Hematopoietic multipotent progenitor cell treated with erythropoietin and hydrocortisone succinate and interleukin-3 and kit ligand, for 4 days (in vitro differentiated cells): ENCODE measurements at places on chromosomes 4 and X.

- DNase-seq, result no peak
These were observed 36.8 kb upstream of the SH3RF1 start for GRCh38 chr4:169307576-169307975.

DNA sequence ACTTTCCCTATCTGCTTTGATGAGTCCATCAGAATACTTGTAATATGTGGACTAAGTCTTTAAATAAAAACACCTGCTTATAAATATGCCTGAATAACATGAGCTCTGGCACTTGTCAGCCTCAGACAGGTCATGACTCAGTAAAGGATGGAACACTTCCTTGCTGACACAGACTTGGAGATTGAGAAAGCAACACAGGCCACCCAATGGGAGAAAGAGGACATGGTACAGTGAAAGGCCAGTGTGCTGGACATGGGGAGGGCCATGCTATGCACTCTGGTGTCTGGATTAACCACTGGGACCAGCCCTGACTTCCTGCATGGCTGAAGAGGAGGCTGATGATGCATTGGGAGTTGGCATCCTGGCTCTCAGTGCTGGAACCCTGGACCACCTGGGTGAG lies 149.5 kb downstream of the DHRSX start:
- DNase-seq, result no peak

- DNase-seq, result no peak
These were observed 77.8 kb upstream of the SLC4A4 start for GRCh38 chr4:71261001-71261400.

- DNase-seq, result no peak
These were observed 45.8 kb downstream of the KDR start for GRCh38 chr4:55079451-55080173.

DNA sequence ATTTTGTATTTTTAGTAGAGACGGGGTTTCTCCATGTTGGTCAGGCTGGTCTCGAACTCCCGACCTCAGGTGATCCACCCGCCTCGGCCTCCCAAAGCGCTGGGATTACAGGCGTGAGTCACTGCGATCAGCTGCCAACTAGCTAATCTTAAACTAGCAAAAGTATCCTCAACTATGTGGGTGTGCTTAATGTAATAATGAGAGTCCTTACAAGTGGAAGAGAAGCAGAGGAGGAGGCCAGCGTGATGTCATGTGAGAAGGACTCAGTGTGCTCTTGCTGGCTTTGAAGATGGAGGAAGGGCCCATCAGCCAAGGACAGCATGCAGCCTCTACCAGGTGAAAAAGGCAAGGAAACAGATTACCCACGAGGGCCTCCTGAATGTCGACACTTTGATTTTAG lies 19.6 kb downstream of the SCD5 start:
- no peak for DNase-seq

- peak; percentile 64 for DNase-seq
These were observed 17.1 kb upstream of the C1QTNF7 start for GRCh38 chr4:15410750-15411149.

DNA sequence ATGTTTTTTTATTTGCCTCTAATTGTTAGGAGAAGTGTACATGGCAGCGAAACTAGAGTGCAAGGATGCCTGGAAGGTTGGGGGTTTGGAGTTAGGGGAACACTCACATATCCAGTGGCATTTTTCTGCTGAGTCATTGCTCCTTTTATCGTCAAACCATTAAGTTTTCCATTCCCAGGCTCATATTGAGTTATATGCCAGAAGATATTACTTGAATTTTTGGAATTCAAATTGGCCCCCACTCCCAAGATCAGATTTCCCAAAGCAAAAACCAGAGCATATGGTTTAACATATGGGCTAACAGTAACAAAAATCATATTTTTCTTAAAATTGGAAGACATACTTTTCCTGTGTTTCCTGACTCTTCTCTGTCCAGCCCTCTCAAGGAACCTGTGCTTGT lies 152.7 kb downstream of the FSTL5 start:
- no peak for DNase-seq

GRCh38 chr4:182809417-182810102 lies 107.6 kb downstream of the DCTD start:
- peak; percentile 30 for DNase-seq

DNA sequence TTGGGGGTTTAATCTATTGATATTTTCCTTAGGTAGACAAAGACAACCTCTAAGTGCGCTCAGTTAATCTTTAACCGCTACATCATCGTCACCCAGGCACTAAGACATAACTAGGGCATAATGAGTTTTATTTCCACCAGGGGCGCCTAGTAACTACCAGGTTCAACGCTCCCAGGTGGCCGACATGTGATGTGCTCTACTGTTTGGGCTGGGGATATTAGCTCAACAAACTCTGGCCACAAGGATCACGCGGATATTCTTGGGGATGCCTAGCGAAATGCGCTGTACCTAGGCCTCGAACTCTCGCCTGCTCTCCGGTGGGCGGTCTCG lies 915 bp upstream of the RAB33B start:
- DNase-seq, result peak; percentile 91

GRCh38 chrX:8403988-8404387 lies 60.6 kb upstream of the VCX3B start:
- DNase-seq, result no peak

- DNase-seq, result no peak
These were observed 51.3 kb upstream of the NPNT start for GRCh38 chr4:105843941-105844340.

- no peak for DNase-seq
These were observed 35.8 kb downstream of the BCOR start for GRCh38 chrX:40061871-40062524.

DNA sequence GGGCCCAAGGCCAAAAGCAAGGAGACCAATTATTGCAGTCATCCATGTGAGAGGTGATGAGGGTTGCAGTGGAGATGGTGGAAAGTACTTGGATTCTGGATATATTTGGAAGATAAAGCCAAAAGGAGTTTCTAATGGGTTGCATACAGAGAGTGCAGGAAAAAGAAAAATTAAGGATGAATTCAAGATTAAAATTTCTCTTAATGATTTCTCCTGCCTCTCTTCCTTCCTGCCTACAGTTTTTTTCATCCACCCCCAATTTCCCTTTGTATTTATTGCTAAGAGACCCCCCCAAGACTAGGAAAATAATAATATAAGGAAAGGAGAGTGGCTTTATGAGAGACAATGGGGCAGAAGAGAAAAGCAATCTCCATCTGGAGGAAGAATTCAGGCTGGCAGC lies 8.6 kb upstream of the FGF5 start:
- DNase-seq, result no peak

DNA sequence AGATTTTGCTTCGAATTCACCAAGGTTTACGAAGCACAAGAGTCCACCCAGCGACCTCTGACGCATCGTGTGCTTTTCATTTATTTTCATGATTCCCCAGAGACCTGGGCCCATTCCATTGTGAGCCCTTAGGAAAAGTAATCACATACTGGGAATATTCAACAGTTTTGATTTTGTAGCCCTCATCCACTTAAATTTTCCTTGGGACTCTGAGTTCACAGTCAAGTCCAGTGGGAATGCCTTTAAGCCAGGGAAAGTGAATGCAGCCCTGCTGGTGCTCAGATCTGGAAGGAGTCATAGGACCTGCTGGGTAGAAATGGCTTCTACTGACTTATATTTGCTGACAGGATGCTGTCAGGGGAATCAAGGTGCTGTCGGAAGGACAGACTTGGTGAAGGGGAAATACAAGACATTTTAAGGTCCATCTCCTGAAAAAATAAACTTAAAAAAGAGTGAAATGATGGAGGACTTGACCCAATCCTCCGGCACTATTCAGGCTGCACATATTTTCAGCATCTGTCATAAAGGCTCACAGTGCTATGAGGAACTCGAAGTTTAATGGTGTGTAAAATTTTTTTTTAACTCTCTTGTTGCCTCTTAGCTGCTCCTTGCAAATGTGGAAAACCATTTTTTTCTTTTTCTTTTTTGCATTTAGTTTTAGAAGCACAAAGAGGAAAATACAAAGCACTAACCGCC lies 204.9 kb downstream of the MID1 start:
- DNase-seq, result no peak

- DNase-seq, result peak; percentile 68
These were observed 522 bp downstream of the FNIP2 start for GRCh38 chr4:158769175-158769921.
